ENCODE measurements at places on chromosomes 12 and 14.

DNA sequence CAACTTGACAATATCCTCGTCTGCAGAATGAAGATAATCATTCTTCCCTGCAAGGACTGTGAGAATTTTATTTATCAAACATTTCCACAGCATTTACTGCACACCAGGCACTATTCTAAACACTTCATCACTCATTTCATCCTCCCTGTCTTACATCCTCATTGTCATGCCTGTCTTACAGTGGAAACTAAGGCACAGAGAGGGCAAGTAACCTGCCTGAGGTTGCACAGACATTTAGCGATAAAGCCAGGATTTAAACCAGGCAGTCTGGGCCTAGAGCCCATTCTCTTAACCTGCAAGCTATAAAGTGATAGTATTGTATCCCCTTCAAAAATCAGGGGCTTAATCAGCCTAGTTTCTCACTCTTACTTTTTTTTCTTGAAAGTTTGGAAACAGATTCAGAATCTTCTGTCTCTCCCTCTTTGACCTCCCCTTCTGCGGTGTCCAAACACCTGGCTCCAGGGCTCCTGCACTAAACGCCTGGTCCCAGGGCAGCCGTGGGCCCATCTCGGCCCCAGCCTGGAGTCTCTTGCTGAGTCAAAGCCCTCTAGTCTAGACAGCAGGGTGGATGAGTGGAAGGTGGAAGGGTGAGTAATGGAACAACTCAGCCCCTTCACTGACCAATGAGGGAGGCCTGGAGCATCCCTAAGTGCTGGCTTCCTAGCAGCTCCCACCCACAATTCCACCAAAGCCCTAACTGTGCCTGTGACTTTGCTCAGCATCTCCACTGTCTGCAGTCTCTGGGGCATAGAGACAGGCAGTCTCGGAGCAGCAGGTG lies 12.5 kb downstream of the ISM2 start:
- no peak for DNase-seq

- DNase-seq: no peak
These were observed 16.3 kb upstream of the EPYC start for GRCh38 chr12:91021076-91021475.

- no peak for DNase-seq
These were observed 104.2 kb upstream of the ABCD2 start for GRCh38 chr12:39723831-39724230.

DNA sequence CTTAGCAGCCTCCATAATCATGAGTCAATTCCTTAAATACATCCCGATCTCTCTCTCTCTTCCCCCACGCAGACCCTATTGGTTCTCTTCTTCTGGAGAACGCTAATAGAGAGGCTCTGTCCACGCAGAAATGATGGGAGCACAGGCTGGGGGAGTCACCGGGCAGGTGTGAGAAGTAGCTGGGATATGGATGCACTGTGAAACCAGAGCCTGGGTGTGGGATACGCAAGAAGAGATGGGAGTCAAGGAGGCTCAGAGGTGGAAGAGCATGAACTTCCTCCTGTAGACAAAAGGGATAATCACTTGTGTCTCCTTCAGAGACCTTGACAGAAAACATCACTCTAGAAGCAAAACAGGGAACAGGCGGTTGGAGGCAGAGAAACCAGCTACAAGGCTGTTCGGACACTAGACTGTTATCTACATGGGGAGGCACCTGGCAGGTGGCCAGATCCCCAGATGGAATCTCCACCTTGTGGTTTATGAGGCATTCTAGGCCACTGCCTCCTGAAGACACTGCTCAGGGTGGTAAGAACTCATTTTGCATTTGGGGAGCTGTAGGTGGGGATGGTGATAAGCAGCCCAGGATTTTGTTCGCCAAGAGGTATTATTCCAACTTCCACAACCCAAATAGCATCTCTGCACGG lies 7.2 kb upstream of the SELPLG start:
- DNase-seq: no peak

DNA sequence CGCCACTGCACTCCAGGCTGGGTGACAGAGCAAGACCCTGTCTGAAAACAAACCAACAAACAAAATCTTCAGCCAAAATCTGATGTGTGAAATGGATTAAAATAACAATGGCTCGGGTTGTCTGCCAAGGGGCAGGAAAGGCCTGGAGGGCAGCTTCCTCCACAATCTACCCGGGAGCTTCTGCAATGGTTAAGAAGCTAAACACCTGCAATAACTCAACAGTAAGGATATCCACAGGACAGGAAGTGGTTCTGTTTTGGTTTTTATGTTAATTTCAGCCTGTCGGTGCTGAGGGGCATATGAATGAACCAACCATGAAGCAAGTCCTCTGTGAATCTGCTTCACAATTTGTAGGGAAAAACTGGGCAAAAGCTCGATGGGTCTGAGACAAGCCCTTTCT lies 34.4 kb downstream of the RAD52 start:
- DNase-seq: no peak

DNA sequence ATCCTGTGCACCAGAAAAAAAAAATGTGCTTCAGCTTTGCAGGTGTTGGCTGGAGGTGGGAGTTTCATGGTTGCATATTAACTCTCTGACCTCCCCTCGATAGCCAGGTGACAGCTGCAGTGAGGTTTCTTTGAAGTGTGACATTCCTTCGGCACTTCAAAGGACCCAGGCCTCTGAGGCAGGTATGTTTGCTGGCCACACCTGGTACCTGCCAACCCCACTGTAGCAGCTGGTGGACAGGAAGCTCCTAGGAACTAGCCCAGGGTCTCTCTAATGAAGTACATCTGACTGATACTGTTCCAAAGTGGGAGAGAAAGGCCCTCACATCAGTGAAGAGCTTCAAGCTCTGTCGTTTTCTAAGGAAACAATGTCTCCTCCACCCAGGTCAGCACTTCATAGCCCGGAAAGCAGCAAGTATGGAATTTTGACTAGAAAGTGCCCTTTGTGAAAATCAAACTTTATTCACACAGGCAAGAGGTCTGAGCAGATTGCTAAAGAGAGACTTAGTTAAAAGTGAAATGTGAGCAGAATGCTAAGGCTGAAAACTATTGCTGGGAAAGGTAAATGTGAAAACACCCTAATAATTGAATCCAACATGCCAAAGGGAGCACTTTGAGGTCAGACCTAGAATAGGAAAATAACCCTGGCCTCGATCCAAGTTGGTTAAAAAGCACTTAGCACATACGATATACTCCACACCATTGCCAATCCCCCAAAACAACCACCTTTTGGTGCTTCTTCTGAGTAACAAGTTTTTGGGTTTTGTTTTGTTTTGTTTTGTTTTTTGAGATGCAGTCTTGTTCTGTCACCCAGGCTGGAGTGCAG lies 71.3 kb downstream of the PHLDA1 start:
- DNase-seq: no peak

DNA sequence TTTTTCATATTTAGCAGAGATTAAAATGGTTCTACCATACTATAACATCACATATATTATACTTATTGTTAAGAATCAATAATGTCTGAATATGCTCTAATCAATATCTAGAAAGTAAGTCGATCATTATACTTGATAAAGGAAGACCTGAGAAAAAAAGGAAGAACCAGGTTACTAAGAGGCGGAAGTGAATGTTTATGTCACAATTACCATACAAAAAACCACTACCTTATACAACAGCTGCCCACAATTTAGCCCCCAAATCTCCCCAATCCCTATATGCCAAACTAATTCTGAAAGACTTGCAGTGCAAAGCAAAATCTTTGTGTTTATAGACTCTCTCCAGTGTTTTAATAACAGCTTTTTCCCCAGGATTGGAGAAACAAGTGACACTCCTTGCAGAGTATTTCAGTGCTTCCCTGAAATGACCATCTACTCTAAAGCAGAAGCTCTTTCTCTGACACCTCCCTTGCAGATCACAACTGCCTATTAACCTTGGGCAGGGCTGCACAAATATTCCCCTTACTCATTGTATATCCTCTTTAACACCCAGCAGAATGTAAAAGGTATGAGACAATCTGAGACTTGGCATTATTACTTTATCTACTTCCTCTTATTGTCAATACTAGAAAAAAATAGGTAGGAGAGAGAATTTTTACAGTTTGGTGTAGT lies 12.7 kb upstream of the SLC2A3 start:
- DNase-seq: no peak

DNA sequence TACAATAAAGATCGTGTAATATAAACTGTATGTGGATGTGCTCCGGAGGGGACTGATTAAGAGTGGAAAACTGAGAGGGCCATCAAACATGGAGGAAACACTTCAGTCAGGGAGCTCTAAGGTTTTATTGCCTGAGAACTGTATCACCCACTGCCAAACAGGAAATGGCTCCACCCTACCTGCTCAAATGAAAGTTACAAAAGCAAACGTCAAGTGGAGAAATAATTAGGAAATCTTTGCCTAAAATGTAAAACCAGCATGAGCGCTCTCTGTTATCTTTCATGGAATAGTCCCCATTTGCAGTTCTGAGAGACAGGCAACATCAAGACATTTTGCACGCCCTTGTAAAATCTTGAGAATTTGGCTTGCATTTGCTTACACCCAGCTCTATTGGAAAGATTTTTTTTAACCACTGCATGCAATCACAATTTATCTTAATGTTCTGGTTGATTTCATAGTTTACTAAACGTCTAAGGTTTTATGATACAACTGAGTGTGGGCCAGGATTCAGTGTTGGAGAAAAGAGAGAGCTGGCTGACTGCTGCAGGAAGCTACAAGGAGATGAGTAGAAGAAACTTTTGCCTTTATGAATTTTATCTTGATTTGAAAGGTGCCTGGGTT lies 344.0 kb upstream of the PRICKLE1 start:
- DNase-seq: no peak

GRCh38 chr12:580813-581212 lies 82.4 kb downstream of the NINJ2 start:
- DNase-seq: no peak

DNA sequence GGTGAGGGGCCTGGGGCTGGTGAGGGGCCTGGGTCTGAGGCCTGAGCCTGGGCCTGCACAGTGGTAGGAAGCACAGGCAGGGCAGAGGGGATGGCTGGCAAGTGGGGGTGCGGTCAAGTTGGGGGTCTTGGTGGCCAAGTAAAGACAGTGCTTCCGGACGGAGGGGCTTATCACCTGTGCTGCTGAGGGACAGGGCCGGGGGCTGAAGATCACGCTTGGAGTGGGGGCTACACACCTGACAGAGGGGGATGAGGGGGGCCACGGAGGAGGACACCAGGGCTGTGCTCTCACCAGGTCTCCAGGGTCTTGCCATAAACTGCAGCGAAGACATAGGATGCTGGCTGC lies 12.2 kb downstream of the TEDC1 start:
- no peak for DNase-seq

- no peak for DNase-seq
These were observed 443.6 kb upstream of the SOX5 start for GRCh38 chr12:24393071-24393470.

DNA sequence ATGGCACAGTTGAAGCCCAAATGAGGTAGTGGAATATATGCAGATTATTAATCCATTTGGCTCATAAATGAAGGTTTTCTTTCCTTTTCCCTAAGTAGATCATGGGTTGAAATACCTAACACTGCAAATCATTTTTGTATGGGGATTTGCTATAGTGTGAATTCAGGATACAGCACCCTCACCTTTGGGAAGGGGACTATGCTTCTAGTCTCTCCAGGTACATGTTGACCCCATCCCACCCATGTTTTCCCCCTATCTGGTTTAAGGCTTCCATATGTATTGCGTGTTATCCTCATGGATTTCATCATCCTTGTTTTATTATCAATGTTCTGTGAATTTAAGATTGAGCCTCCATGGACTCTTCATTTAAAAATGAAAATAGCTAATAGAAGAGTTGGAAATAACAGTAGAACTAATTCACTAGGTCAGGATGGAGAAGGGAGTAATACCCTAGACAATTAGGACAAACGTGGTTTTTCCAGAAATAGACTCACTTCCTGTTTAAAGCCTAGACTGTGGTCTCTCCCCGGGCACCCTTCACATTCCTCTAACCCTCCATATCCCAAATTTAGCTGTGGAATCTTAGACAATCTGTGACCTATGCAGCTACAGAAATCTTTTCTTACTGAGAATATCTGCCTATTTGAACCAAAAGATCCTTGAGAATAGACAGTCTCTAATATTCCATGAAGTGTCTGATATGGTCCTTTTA lies 56.5 kb downstream of the DAD1 start:
- no peak for DNase-seq

- DNase-seq: no peak
These were observed 330.0 kb downstream of the DIO2 start for GRCh38 chr14:79881299-79881698.

GRCh38 chr12:14482886-14483285 lies 84.8 kb downstream of the PLBD1 start:
- DNase-seq: no peak

DNA sequence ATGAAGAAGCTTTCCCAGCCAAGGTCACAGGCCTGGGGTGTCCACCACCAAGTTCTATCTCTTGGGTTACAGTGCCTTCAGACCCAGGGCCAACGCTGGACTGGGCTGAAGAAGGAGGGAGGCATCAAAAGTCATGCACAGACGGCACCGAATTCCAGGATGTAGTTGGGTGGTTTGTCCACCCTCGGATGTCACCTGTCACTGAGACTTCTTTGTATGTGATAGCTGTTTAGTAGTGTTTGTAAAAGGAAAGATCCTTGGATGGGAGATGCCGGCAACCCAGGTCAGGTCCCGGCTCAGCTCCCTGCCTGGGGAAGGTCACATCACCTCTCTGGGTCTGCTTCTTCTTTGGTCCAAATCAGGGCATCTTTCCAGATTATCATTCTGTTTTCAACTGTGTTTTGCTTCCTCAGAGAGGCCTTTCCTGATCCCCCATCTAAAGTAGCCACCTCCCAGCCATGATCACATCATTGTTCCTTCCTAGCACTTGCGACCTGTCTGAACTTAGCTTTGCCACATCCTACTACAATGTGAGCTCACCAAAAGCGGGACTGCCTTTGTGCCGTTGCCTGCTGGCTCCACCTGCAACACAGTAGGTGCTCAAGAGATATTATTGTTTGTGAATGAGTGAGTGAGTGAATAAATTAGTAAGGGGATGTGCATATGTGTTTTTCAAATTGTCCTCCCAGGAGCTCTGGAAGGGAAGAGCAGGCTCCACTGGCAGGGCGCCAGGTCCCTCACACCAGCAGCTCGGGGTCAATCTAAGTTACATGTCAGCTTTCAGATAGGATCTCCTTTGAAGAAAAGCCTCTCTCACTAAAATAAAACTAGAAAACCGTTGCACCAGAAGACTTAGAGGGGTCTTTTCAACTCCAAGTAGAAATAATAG lies 2.1 kb downstream of the TSPAN11 start:
- no peak for DNase-seq

GRCh38 chr12:52667509-52667908 lies 12.7 kb downstream of the KRT1 start:
- DNase-seq: no peak

DNA sequence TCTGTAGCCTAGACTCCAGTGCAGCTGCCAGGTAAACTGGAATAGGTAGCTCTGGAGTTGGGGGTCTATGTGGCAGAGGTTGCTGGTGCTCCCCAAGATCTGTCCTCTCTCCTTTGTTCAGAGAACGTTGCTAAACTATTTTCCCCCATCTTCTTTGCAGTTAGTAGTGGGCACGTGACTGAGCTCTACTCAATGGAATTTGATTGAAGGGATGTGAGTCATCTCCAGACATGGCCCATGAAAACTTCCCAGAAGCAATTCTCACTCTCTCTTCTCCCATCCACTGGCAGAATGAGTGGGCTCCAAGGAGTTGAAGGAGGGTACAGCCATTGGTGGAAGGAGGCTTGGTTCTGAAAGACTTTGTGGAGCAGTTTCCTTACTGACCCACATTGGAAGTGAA lies 44.0 kb downstream of the PAH start:
- no peak for DNase-seq

Data from C1 segment of cervical spinal cord (tissue), 14 donors.